Esophagus squamous epithelium (tissue), 5 donors: ENCODE measurements at places on chromosomes 4 and X.

DNA sequence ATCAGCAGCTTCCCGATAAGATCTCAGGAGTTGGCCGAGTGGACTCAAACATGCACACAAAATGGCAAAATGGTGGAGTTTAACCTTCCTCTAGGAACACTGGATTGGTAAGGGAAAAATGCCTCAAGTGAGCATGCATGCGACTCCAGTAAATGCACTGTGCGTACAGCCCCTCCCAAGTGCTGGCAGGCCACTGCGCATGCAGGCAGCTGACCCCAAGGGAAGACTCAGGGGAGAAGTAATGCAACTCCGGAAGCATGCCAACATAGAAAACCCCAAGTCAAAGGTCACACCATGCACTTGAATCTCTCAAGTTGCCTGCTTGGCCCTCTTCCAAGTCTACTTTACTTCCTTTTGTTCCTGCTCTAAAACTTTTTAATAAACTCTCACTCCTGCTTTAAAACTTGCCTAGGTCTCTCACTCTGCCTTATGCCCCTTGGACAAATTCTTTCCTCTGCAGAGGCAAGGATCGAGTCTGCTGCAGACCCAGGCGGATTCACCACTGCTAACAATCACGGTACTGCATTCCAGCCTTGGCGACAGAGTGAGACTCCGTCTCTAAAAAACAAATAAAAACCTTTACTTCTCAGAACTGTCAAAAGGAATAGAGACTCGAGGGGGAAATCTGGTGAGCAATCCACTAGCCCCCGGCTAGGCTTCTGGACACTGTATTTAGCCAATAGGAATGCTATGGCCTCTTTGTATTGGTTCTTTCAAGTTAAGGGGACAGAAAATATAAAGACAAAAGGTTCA lies 33.5 kb downstream of the NYX start:
- DNase-seq = no peak

GRCh38 chrX:154890990-154891639 lies 5.0 kb downstream of the F8A1 start:
- DNase-seq = no peak

DNA sequence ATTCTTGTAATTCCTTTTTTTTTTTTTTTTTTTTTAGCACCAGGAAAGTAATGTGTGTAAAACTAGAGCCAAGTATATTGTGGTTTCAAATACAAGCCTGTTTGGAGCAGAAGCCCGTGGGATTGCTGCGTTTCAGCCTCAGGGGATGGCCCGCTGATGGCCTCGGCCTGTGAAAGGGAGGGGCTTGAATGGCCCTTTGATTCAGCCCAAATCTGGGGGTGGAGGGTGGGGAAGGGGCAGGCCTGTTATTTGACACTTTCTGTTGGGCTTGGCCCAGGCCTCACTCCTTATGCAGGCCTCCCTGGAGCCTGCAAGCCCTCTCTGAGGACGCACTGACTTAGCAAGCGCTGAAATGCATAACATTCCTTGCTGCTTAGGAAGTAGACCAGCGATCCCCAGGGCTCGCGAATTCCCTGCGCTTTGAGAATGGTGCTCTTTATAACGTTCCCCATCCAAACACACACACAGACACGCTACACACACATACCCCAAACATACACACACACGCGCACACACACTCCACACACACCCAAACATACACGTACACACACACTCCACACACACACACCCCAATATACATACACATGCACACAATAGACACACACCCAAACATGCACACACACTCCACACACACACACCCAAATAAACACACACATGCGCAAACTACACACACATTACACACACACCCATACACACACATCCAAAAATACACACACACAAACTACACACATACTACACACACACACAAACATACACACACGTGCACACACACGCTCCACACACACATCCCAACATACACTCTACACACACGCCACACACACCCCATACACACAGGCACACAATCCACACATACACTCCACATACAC lies 29.6 kb downstream of the TLR10 start:
- no peak for DNase-seq

GRCh38 chrX:6021316-6022091 lies 207.2 kb downstream of the NLGN4X start:
- no peak for DNase-seq

- DNase-seq = no peak
Observed at GRCh38 chrX:13695601-13696115, 6.7 kb downstream of the RAB9A start.

- no peak for DNase-seq
Observed at GRCh38 chrX:39899856-39900776, 197.6 kb downstream of the BCOR start.

DNA sequence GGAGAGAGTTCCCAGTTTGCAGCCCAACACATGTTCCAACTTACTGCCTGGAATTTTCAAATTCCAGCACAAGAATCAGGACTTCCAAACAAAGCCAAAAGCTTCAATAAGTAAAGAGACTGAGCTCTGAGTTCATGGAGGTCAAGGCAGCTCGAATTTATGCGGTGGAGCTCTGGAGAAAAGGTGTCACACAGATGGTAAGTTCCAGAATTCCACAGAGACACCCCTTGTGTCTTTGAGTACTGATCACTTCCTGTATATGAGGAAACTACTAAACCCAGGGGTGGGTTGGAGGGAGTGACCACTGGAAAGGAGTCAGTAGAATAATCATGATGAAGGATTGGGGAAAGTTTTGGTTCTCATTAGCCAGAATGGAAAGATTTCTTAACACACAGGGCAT lies 118.5 kb upstream of the GUCY1A1 start:
- no peak for DNase-seq

DNA sequence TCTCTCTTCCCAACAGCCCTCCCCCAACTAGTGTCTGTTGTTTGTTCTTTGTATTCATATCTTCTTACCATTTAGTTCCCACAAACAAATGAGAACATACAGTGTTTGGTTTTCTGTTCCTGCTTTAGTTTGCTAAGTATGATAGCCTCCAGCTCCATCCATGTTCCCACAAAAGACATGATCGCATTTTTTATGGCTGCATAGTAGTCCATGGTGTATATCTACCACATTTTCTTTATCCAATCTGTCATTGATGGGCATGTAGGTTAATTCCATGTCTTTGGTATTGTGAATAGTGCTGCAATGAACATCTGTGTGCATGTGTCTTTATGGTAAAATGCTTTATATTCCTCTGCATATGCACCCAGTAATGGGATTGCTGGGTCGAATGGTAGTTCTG lies 283.9 kb upstream of the FGF13 start:
- no peak for DNase-seq

DNA sequence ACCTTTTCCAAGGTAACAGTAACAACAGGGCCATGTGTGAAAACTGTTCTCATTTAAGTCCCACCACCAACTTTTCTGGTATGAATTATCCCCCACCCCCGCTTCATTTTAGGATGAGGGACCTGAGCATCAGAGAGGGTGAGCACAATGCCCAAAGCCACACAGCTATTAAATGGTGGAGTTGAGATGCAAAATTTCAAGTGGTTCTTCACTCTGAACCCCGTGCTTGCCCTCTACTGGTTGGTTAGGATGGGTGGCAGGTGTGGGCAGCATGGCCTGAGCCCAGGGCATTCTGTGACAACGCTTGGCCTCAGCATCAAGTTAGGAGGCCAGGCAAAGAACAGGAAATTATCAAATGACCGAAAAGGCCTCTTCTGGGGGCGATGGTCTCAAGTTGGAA lies 33.5 kb downstream of the MED28 start:
- DNase-seq = no peak

DNA sequence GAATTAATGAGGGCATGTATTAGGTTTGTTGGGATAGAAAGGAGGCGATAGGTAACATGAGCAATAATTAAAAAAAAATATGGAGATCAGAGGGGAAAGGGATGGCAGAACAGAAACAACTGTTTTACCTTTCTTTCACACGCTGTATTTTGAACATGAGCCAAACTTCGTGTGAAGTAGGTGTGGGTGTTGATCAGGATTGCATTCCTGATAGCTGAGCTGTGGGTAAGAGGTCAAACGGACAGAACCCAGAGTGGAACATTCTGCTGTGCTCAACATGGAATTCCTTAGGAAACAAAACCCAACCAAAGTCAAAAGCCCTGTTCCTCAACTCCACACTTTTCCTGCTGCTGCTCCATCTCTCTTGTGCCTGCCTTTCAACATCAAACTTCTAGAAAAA lies 162.5 kb upstream of the CASK start:
- DNase-seq = no peak

- DNase-seq = no peak
Observed at GRCh38 chr4:189090174-189090814, 850.4 kb upstream of the FRG1 start.
